ENCODE measurements at places on chromosomes 3 and 15. TPM values are rescaled to one million over a fixed set of nuclear protein-coding genes. Genes with fewer than 3 reads are reported as not detected.

The GOLGA8G gene
- total RNA-seq = not detected

GRCh38 chr15:51758645-51759044 is 7.2 kb downstream of the TMOD2 start:
- DNase-seq = peak; percentile 81

The KLHL6 gene
- total RNA-seq = 2.0 TPM

DNA sequence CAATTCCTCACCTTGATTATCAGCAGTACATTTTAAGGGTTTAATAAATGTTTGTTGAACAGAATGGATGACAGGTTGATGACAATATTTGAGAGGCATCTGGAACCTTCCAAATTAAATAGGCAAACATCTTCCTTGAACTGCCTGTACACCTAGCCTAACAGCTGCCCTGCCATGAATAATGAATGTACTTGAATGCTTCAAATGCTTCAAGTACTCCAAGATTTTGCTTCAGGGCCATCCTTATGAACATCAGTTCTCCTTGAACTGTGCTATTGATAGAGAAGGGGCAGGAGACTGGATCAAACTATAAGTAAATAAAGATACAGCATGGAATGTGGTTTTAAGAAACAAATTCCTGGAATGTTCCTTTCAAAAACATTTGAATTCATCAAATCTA is 136.8 kb downstream of the CHST2 start:
- no peak for DNase-seq

DNA sequence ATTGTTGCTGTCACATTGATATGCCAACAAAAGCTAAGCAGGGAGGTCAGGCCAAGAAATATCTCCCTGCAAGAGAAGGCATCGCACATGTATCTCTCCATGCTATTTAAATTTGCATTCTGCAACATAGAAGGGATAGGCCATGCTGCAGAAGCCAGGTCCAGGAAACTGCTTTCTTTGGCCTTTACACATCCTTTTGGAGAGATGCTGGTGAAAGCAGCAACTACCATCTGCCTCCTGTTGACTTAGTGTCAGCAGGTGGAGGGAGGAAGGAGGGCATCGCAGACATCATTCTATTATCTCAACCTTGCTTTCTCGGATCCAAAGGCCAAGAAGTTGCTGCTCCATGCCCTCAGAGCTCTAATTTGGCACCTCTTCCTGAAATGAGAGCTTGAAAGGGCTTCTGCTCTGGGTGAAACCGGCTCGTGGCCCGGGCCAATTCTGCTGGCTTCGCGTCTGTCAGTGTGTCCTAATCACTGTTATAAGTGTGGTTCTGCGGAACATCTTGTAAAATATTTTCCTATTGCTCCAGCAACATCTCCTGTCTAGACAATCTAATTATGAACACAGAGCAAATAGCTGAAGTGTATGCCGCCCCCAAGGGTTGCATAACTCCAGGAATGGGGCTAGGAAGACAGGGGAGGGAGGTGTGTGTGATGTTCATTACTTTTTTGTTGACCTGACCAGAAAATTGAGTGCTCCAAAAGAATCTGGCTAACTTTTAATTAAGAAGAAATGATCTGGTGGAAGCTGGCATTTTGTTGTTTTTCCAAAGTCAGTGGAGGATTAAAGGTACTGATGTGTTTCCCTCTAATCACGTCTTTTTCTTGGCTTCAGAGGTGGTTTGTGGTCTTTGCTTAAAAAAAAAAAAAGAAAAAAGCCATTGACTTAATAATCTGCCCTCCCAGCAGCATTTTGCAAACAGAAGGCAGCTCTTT is 89.1 kb downstream of the TPRG1 start:
- peak; percentile 91 for DNase-seq

DNA sequence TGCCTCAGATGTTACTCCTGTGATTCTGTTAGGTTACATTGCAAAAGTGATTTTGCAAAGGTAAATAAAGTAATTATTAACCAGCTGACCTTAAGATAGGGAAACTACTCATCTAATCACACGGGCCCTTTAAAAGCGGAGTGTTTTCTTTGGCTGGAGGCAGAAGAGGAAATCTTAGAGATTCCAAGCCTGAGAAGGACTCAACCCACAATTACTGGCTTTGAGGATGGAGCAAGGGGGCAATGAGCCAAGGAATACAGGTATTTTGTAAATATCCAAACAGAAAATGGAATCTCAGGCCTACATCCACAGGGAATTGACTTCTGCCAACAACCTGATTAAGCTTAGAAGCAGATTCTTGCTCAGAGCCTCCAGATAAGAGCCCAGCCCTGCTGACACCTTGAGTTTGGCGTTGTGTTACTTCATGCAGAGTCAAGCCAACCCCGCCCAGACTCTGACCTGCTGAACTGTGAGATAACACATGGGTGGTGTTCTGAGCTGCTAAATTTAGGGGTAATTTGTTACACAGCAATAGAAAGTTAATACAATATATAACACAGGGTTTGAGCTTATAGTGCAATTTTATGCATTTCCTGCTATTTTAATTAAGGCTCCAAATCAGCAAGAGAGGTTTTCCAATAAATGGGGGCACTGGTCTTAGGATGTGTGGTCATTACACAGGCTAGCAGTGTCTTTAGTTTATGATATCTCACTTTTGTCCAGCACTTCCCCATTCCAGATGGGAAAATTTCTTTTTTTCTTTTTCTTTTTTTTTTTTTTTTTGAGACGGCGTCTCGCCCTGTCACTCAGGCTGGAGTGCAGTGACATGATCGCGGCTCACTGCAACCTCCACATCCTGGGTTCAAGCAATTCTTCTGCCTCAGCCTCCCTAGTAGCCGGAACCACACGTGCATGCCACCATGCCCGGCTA is 19.5 kb downstream of the NFKBIZ start:
- no peak for DNase-seq

- peak; percentile 58 for DNase-seq
Measured at GRCh38 chr15:75171408-75171807, 30.3 kb upstream of the C15orf39 start.

DNA sequence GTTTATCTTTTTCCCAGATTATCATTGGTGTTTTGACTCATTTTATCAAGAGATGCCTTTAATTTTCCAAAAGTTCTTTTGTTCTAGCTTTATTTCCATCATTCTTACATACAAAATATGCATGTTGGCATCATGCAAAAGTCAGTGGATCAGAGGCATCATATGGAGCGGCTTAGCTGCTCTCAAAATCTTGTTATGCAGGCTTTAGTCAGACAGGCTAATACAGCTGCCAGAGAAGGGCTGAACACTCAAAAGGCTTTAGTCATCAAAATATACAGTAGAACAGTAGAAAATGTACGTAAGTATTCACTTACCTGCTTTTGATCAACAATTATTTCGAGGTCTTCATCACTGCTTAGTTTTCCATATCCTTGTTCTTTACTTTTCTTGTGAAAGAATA is 65.5 kb downstream of the PEX5L start:
- no peak for DNase-seq

The SLCO3A1 gene
- 26.6 TPM for total RNA-seq

All from posterior vena cava (tissue), 2 donors.